ENCODE measurements at places on chromosomes 4 and X. TPM values are rescaled to one million over a fixed set of nuclear protein-coding genes. Genes with fewer than 3 reads are reported as not detected.

DNA sequence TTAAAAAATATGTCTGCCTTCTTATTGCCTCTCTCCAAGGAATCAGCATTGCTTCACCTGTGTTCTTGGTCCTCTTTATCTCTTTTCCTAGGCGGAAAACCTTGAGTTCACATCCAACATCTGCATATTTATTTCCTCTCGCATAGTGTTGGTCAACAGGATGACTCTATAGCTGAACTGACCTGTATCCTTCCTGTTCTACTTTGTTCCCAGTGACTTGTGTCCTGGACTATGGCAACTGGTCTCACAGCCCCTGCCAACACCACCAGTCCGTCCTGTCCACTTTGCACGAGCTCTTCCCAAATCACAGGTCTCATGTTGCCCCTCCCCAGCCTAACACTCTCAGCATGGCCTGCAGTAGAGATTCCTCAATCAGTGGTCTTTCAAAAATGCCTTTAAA, 2.0 kb downstream of the DIPK2B start:
- no peak overlapping the region for H3K27ac ChIP-seq
- no peaks in the 10 kb centered on the region for H3K36me3 ChIP-seq
- H3K27me3 ChIP-seq = no peaks in the 10 kb centered on the region
- no peak for DNase-seq
- no peaks in the 10 kb centered on the region for H3K4me1 ChIP-seq

VCX3A gene
- 0.28 TPM for total RNA-seq

GRCh38 chrX:7432901-7433300, 284.9 kb upstream of the PUDP start:
- H3K4me3 ChIP-seq = no peak overlapping the region
- no peak for DNase-seq
- no peaks in the 10 kb centered on the region for H3K27me3 ChIP-seq

- H3K4me3 ChIP-seq = no peak overlapping the region
- peaks cover 8% of the 10 kb centered on the region for H3K4me1 ChIP-seq
- peaks cover 2% of the 10 kb centered on the region for H3K36me3 ChIP-seq
- H3K27ac ChIP-seq = no peak overlapping the region
- DNase-seq = no peak
Observed at GRCh38 chrX:50707955-50708699, 105.9 kb downstream of the SHROOM4 start.

RTL9 gene
- 0.13 TPM for total RNA-seq

GRCh38 chr4:42104521-42104920, 47.9 kb downstream of the BEND4 start:
- no peaks in the 10 kb centered on the region for H3K36me3 ChIP-seq
- H3K27ac ChIP-seq = no peak overlapping the region
- no peak for DNase-seq
- H3K27me3 ChIP-seq = no peaks in the 10 kb centered on the region
- no peaks in the 10 kb centered on the region for H3K4me1 ChIP-seq
- no peak overlapping the region for H3K4me3 ChIP-seq

- H3K27me3 ChIP-seq = no peaks in the 10 kb centered on the region
- no peak for DNase-seq
- no peaks in the 10 kb centered on the region for H3K4me1 ChIP-seq
- no peak overlapping the region for H3K4me3 ChIP-seq
- H3K27ac ChIP-seq = no peak overlapping the region
Observed at GRCh38 chr4:128393101-128393704, 105.6 kb upstream of the PGRMC2 start.

DNA sequence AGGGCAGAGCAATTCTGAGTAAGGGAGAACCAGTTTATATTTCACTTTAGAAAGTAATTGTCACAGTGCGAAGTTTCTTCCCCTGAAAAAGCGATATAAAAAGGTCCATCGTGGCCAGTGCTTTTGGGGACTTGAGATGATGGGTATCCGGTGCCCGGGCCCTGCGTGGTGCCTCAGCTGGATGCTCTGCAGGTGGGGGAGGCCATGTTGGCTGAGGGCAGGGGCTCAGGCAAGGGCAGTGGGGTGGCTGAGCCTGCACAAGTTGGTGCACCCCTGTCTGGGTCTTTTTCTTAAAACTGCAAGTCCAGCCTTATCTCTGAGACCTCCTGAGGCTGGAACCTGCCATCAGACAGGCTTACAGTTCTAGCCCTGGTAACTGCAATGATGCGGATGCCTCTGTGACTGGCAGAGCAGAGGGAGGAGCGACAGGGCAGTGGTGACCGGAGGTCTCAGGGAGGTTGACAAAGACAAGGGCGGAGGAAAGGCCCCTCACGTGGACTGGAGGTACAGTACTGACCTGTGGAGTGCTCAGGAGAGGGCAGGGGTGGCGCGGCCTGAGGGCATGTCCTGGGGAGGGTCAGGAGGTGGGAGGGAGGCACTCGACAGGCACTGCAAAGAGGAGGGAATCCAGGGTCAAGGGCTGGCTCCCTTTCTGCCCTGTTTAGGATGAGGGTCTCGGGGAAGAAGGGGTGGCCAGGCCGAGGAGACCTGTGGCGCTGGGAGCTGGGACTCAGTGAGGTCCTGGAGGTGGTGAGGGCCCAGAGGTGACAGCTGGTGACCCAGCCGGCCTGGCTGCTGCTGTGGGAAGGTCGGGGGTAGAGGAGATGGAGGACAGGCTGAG, 1.8 kb downstream of the RGS12 start:
- H3K27ac ChIP-seq = no peak overlapping the region
- no peaks in the 10 kb centered on the region for H3K27me3 ChIP-seq
- no peaks in the 10 kb centered on the region for H3K36me3 ChIP-seq
- no peak overlapping the region for H3K4me3 ChIP-seq

STAP1 gene
- total RNA-seq = not detected

- no peaks in the 10 kb centered on the region for H3K27me3 ChIP-seq
- H3K36me3 ChIP-seq = no peaks in the 10 kb centered on the region
- H3K27ac ChIP-seq = no peak overlapping the region
- DNase-seq = no peak
- H3K4me1 ChIP-seq = no peaks in the 10 kb centered on the region
Observed at GRCh38 chr4:90979556-90979955, 852.4 kb downstream of the CCSER1 start.

- DNase-seq = peak; percentile 67
- no peak within 1 kb of the TSS for H3K27ac ChIP-seq
- peaks cover 4% of the 10 kb centered on the region for H3K36me3 ChIP-seq
- H3K4me1 ChIP-seq = no peaks in the 10 kb centered on the region
Observed at GRCh38 chrX:53281321-53281822, at the start of gene IQSEC2. Gene IQSEC2 (minus strand): TSS chrX:53281584.

SASH3 gene
- total RNA-seq = not detected

DNA sequence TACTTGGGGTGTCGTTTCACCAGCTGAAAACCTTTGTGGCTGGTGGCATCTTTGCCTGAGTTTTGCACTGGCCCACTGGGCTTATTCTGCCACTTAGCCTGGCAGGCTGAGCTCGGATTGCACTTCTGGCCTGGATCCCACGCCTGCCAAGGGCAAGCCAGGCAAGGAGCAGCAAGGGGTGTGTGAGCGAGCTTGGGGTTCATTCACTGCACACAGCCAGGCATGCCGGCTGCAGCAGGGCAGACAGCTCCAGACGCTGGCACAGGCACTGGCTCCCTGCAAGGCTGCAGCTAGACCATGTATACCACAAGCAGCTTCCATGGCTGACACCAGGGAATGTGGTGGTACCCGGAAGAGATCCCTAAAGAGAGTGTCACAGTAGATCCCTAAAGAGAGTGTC, 476.3 kb downstream of the EPHA5 start:
- H3K27me3 ChIP-seq = no peaks in the 10 kb centered on the region
- no peaks in the 10 kb centered on the region for H3K4me1 ChIP-seq
- H3K4me3 ChIP-seq = no peak overlapping the region
- H3K27ac ChIP-seq = no peak overlapping the region

DNA sequence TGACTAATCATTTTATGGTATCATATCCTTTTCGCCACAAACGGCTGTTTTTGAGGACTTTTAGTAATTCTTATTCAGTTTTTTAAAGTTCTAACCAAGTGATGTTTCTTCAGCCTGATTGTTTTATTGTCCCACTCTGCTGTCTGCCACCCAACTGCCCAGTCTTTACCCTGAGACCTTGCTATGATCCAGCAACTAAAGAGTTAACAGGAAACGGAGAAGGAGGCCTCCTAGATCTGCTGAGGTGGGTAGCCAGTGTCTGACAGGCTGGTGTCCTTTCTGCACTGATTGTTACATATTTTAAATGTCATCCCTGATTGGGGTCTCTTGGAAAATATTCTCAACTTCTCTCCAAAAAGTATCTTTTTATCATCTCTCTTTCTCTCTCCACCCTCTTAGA, 7.9 kb upstream of the TMEM150C start:
- H3K4me1 ChIP-seq = peaks cover 2% of the 10 kb centered on the region
- H3K4me3 ChIP-seq = no peak overlapping the region
- DNase-seq = no peak
- H3K27ac ChIP-seq = no peak overlapping the region
- H3K27me3 ChIP-seq = no peaks in the 10 kb centered on the region
- H3K36me3 ChIP-seq = no peaks in the 10 kb centered on the region

LEF1 gene
- 2.5 TPM for total RNA-seq

DNA sequence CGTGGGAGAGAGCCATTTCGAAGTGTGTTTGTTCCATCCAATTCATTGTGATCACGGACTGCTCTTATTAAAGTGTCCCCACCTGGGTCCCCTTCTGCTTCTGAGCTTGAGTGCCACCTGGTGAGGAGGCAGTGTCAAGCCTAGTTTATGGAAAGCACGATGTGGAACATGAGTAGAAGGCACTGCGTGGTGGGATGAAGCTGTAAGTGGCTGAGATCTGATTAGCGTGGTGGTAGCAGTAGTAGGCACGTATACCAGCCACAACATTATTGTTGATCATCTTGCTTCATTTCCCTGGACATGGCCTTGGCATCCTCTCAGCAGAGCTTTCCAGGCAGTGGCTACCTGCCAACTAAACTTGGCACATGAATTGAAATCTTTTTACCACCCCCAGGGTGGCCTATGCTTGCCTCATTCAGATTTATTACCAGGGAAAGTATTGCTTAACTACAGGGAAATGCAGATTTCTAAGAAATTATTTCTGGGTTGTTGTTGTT, 46.4 kb downstream of the GPAT3 start:
- no peaks in the 10 kb centered on the region for H3K36me3 ChIP-seq
- H3K27me3 ChIP-seq = no peaks in the 10 kb centered on the region
- H3K27ac ChIP-seq = no peak overlapping the region
- H3K4me1 ChIP-seq = no peaks in the 10 kb centered on the region
- H3K4me3 ChIP-seq = no peak overlapping the region

GRCh38 chrX:113954297-113954696, 629.6 kb upstream of the HTR2C start:
- H3K27me3 ChIP-seq = no peaks in the 10 kb centered on the region
- no peak for DNase-seq
- H3K4me3 ChIP-seq = no peak overlapping the region
- H3K36me3 ChIP-seq = peaks cover 89% of the 10 kb centered on the region

GRCh38 chrX:44935640-44936039, 62.7 kb downstream of the KDM6A start:
- no peaks in the 10 kb centered on the region for H3K27me3 ChIP-seq
- no peak for DNase-seq
- peaks cover 3% of the 10 kb centered on the region for H3K36me3 ChIP-seq
- no peak overlapping the region for H3K27ac ChIP-seq
- no peak overlapping the region for H3K4me3 ChIP-seq

- no peak for DNase-seq
- no peak overlapping the region for H3K4me3 ChIP-seq
- peaks cover 14% of the 10 kb centered on the region for H3K36me3 ChIP-seq
- H3K27ac ChIP-seq = no peak overlapping the region
Observed at GRCh38 chrX:63400340-63400739, 49.2 kb upstream of the SPIN4 start.

MTTP gene
- 0.64 TPM for total RNA-seq

GRCh38 chr4:109826719-109827118, 1.1 kb upstream of the RRH start:
- no peaks in the 10 kb centered on the region for H3K4me1 ChIP-seq
- no peak overlapping the region for H3K27ac ChIP-seq
- no peaks in the 10 kb centered on the region for H3K27me3 ChIP-seq
- no peak overlapping the region for H3K4me3 ChIP-seq
- no peak for DNase-seq

DNA sequence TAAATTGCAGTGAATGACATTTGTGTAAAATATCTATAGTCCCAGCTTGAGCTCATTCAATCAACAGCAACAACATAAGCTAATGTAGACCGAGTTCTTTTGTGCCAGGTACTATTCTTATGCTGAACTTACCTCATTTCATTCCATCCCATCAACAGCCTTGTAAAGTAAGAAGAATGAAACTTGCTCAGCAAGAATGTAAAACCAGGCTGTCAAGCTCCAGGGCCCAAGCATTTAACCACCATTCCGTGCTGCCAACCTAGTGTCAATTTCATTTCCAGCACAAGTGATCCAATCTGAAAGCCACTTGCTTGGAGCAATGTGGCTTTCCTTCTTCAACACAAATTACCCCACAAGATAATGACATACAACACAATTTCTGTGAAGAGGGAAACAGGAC, 36.6 kb downstream of the RASSF6 start:
- H3K36me3 ChIP-seq = no peaks in the 10 kb centered on the region
- peak; percentile 39 for DNase-seq
- H3K4me1 ChIP-seq = no peaks in the 10 kb centered on the region
- H3K4me3 ChIP-seq = no peak overlapping the region

DNA sequence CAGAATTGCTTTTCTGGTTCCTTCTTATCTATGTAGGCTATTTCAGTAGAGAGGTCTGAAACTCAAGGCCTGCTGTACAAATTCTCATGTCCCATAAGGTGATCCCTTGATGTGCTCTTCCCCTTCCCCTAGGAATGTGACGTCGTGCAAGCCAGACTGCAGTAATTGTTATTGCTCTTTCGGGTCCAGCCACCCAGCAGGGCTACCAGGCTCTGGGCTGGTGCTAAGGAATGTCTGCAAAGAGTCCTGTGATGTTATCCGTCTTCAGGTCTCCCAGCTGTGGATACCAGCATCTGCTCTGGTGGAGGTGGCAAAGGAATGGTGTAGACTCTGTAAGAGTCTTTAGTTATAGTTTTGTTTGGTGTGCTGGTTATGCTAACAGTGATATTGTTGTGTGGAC, 378.7 kb downstream of the C4orf33 start:
- no peak for DNase-seq
- H3K4me3 ChIP-seq = no peak overlapping the region
- no peak overlapping the region for H3K27ac ChIP-seq
- H3K36me3 ChIP-seq = no peaks in the 10 kb centered on the region

- H3K4me1 ChIP-seq = no peaks in the 10 kb centered on the region
- no peaks in the 10 kb centered on the region for H3K27me3 ChIP-seq
- peaks cover 5% of the 10 kb centered on the region for H3K36me3 ChIP-seq
- H3K4me3 ChIP-seq = no peak overlapping the region
- peak; percentile 58 for DNase-seq
Observed at GRCh38 chrX:53831662-53832635, 145.4 kb upstream of the HUWE1 start.

PPP4R3C gene
- not detected for total RNA-seq

SAGE1 gene
- not detected for total RNA-seq

- no peaks in the 10 kb centered on the region for H3K36me3 ChIP-seq
- no peak overlapping the region for H3K27ac ChIP-seq
- peaks cover 3% of the 10 kb centered on the region for H3K4me1 ChIP-seq
- no peak overlapping the region for H3K4me3 ChIP-seq
- no peak for DNase-seq
- no peaks in the 10 kb centered on the region for H3K27me3 ChIP-seq
Observed at GRCh38 chr4:152640058-152640921, 39.5 kb downstream of the TMEM154 start.

- H3K27ac ChIP-seq = no peak overlapping the region
- no peaks in the 10 kb centered on the region for H3K4me1 ChIP-seq
- H3K27me3 ChIP-seq = no peaks in the 10 kb centered on the region
- DNase-seq = no peak
- no peaks in the 10 kb centered on the region for H3K36me3 ChIP-seq
Observed at GRCh38 chr4:149555146-149555545, 260.5 kb downstream of the IQCM start.

- no peaks in the 10 kb centered on the region for H3K27me3 ChIP-seq
- no peaks in the 10 kb centered on the region for H3K4me1 ChIP-seq
- H3K36me3 ChIP-seq = no peaks in the 10 kb centered on the region
- H3K4me3 ChIP-seq = no peak overlapping the region
- DNase-seq = no peak
Observed at GRCh38 chrX:139483699-139484098, 46.8 kb upstream of the F9 start.

PHEX gene
- total RNA-seq = 0.11 TPM

Measured in H9 (cell line).